ENCODE measurements at places on chromosomes 2 and 18. TPM values are rescaled to one million over a fixed set of nuclear protein-coding genes. Genes with fewer than 3 reads are reported as not detected.

The TEX44 gene
- polyA plus RNA-seq: not detected

The C1QL2 gene
- not detected for polyA plus RNA-seq

The IL18RAP gene
- polyA plus RNA-seq: 0.23 TPM

The IL1RL2 gene
- 0.15 TPM for polyA plus RNA-seq

The FAP gene
- 87.9 TPM for polyA plus RNA-seq

The PLGLB2 gene
- 2.1 TPM for polyA plus RNA-seq

The DSG1 gene
- polyA plus RNA-seq: 0.03 TPM

The ALK gene
- polyA plus RNA-seq: 0.29 TPM

The CROCC2 gene
- 0.25 TPM for polyA plus RNA-seq

The UGT1A5 gene
- not detected for polyA plus RNA-seq

The UGT1A4 gene
- polyA plus RNA-seq: not detected

The OBSL1 gene
- polyA plus RNA-seq: 178 TPM

The TWIST2 gene
- polyA plus RNA-seq: 3.4 TPM

The KRTCAP3 gene
- polyA plus RNA-seq: 1.00 TPM

The C2orf92 gene
- polyA plus RNA-seq: 13.1 TPM

- DNase-seq: no peak
Measured at GRCh38 chr18:902229-902628, 2.4 kb upstream of the ADCYAP1 start.

- no peak for DNase-seq
Measured at GRCh38 chr2:218021536-218022071, 18.8 kb upstream of the TNS1 start.

DNA sequence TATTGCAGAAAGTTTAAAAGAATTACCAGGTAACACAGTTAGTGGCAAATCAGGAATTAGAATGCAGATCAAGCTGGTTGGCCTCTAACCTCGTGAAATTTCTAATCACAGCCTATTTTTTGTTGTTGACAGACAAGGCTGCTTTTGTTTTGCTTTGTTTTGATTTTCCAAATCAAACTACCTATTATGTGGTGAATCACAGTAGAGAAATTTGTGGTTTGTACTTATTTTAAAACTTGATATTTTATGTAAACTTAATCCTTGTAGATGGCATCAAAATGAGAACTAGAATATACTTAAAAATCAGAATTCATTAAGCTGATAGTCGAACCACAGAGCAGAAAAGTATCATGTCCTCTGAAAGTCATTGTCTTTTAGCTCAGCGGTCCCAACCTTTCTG is 258.1 kb downstream of the CTNNA2 start:
- no peak for DNase-seq

DNA sequence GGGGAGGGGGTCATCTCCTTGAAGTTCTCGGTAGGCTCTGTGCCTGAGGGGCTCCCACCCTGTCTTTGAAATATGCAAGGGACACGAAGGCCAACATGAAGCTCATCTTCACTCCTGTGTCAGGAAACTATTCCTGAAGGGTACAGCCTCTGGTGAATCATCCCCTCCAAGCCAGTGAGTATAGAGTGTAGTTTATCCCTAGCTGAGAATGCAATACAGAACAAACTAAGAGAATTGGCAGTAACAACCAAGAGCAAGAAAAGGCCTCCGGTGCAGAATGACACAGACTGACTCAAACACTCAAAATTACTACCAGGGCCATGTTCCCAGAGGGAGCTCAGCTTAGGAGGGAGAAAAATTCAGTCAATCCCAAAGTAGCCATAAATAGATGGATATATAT is 413.3 kb downstream of the BCL11A start:
- DNase-seq: peak; percentile 7

- DNase-seq: peak; percentile 51
Measured at GRCh38 chr2:240626531-240627300, 1.4 kb downstream of the GPR35 start.

- no peak for DNase-seq
Measured at GRCh38 chr2:27537287-27537686, 40.6 kb downstream of the GCKR start.

DNA sequence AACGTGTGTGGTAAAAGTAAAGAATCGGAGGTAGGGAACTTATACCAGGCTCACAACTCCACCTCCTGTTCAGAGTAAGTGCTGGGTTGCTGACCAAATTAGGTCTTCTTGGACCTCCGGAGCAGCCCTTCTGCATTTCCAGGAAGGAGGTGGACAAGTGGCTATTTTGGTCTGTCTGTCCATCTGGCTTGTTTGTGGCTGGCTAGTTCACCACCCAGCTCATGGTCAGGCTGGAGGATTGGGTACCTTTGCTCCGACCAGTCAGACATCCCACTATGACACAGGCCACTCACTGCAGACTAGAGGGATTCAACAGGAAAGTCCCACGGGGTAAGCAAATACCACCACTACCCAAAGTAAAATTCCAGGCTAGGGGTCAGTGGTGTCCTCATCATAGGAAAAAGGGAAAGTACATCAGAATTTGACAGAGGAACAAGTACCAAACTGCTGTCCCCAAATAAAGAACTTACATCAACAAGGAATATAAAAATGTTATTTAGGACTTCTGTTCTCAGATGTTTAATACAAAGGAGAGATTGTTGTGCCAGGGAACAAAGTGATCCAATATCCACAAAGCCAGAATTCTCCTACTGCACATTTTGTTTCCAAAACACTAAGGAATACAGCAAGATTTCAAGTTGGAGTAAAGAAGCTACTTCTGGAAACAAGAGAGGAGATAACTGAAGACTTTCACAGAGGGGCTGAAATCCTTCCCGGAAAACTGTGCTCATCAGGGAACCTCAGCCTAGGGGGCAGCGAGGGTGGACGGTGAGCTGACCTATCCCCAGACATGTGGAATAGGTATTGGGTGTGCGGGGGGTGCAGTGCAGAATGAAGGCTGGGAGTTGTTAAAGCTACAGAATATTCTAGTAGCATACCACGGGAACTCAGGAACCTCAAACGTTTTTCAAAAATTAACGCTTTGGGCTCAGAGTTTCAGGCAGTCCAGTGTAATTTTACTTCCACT is 56.9 kb downstream of the BCL2 start:
- DNase-seq: peak; percentile 70

- no peak for DNase-seq
Measured at GRCh38 chr18:29494371-29494770, 1317.4 kb upstream of the CDH2 start.

- no peak for DNase-seq
Measured at GRCh38 chr2:134399096-134399495, 145.2 kb downstream of the MGAT5 start.

DNA sequence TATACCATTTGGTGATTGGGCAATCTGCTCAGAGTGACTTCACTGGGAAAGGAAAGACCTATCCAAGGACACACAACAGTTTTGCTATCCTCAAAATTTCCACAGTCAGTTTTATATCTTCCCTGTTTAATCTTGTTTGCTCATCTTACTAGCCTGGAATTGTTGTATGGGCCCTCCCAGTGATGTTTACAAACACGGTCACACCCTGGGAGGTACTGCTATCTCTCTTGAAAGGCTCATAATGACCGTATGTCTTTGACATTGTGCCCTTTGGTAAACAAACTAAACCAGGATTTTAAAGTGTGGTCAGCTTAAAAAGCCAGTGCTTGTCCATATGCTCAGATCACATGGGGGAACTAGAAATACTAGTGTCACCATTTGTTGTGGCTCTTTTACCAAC is 277.0 kb downstream of the CDH2 start:
- DNase-seq: no peak

DNA sequence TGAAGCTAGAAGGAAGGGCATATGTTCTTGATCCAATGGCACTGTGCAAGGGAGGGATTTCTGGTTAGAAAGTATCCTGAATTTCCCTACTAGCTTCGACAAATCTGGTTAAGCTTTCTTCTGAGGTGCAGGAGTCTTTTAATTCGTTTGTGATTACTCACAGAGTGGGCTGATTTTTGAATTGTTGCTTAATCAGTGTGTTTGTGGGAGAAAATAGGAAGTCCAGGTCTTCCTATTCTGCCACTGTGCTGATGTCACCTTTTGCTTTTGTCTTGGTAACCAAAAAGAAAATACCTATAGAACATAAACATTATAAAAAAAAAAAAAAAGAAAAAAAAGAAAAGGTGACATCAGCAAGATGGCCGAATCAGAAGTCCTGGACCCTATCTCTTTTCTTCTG is 1008.6 kb downstream of the TSN start:
- DNase-seq: no peak

DNA sequence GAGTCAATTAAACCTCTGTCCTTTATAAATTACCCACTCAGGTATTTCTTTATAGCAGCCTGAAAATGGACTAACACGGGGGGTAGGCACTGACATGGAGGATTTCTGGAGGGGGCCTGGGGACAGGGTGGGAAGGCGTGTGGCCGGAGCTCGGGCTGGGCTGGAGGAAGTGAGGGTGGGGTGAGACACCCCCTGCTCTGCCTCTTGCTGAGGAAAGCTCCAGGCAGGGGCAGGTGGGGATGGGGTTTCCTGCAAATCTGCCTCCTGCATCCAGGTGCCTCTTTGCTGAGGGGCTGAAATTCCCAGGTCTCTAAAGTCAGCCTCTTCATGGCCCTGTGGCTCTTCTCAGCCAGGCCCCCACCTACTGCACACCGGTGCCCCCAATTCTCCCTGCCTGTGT is 25.7 kb upstream of the OTOS start:
- DNase-seq: no peak

GRCh38 chr2:103009871-103010270 is 248.0 kb downstream of the TMEM182 start:
- DNase-seq: no peak

GRCh38 chr2:175853616-175853890 is 148.5 kb downstream of the LNPK start:
- DNase-seq: no peak

DNA sequence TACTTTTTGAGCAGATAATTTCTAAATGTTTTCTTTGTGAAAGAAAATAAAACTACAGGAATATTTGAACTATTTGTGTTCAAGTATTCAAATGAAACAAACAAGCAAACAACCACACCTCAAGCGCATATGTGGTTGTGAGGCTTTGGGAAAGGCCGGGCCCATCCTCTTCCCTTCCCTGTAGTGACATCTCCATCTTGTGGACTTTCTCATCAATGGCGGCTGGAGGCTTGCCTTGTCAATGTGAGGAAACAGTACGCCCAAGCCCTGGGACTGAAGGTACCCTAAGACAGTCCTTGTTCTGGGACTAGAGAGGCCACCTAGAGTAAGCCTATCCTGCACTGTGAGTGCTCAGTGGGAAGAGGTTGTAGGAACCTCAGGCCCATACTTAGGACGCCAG is 166.8 kb downstream of the TPGS2 start:
- peak; percentile 14 for DNase-seq

GRCh38 chr18:52236131-52236530 is 103.9 kb upstream of the DCC start:
- DNase-seq: no peak

GRCh38 chr2:174224665-174225288 is 23.6 kb downstream of the OLA1 start:
- no peak for DNase-seq

DNA sequence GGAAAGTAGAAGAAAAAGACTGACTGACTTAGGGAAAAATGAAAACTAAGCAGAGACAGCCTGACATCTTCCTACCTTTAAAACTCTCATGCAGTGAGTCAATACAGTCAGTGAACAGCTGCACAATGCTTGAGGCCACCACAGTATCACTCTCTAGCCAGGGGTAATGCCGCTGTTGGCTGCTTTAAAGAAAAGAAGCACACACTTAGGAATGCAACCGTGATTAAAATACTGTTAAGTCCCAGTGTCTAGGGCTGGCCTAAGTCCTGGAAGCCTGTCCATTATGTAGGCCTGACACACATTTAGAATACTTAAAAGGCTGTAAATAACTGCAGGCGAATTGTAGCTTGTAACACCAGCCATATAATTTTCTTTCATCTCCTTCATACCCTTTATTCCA is 50.7 kb downstream of the SIGLEC15 start:
- DNase-seq: no peak

GRCh38 chr18:48769006-48769636 is 181.6 kb downstream of the SMAD7 start:
- no peak for DNase-seq

- DNase-seq: no peak
Measured at GRCh38 chr2:240988146-240988545, 10.3 kb upstream of the SNED1 start.

- DNase-seq: peak; percentile 61
Measured at GRCh38 chr18:13136904-13137669, 81.5 kb upstream of the LDLRAD4 start.

GRCh38 chr2:185531721-185532120 is 206.9 kb upstream of the FSIP2 start:
- DNase-seq: no peak

DNA sequence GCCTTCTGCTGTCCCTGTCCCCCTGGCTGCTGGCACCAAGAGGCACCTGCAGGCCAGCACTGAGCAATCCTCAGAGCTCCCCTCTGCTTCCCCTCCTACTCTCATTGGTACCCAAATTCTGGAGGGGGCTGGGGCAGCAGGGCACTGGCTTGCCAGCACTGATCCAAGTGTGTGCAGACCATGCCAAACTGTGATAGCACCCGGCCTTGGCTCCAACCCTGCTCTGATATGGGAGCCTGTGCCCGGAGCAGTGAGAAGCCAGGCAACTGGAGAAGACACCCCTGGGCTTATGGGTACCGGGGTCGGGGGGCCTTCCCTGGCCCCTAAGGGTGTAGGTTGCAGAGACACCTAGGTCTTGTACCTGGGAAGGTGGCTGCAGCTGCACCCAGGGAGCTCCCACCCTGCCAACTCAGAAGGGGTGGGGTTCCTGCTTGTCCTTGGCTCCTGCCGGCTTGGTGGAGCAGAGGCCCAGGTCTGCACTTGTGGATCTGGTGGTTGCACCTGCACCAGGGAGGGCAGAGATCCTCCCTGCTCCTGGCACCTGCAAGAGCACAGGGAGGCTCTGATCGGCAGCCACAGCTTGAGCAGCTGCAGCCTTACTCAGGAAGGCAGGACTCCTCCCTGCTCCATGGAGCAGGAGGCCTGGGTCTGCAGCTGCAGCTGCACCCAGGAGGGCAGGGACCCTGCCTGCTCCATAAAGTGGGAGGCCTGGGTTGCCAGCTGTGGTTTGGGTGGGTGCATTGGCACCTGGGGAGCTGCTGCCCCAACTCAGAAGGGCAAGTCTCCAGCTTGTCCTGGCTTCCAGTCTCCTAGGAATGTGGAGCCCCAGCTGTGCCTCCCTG is 96.3 kb downstream of the BCL2L11 start:
- no peak for DNase-seq

- peak; percentile 16 for DNase-seq
Measured at GRCh38 chr2:71637168-71637567, 183.8 kb downstream of the DYSF start.

DNA sequence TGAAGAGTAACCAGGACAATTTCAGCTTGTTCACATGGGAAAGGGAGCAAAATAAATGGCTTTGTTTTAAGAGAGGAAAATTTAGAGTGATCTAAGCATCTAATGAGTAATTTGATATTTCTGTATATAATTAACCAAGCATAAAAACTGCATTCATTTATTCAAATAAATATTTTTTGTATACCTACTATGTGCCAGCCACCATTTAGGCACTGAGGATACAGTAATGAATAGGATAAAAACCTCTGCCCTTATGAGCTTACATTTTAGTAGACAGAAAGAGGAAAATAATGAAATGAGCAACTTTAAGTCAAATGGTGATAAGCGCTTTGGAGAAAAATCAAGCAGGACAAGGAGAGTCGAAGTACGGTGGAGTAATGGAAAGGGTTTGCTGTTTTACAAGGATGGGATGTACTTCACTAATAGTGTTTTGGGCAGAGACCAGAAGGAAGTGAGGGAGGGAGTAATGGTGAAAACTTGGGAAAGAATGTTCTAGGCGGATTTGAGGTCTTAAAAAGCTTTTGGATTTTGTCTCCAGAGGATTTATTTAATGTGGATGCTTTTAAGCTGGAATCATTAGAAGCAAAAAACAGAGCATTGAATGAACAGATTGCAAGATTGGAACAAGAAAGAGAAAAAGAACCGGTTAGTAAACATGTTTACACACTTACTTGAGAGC is 17.4 kb downstream of the NDC80 start:
- DNase-seq: peak; percentile 44

- no peak for DNase-seq
Measured at GRCh38 chr18:44685296-44685695, 4.6 kb downstream of the SETBP1 start.
